D721Med (cell line): ENCODE measurements at places on chromosomes 1 and 21.

DNA sequence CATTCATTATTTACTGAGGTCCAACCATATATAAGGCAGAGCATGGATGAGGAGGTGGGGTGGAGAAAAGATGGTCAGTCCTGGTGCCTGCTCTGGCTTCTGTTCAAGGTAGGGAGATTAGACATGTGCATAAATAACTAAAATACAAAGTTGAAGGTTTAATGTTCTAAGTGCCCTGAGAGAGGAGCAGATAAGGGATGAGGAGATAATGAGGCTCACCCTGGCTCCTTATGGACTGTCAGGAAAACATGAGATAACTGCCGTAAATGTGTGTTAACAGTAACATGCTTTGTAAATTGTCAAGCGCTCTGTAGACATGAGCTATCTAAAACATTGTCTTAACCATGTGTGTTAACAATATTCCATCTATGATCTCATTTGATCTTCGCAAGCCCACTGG, 474.6 kb upstream of the USP24 start:
- DNase-seq: no peak

GRCh38 chr1:8228253-8228652, 89.7 kb upstream of the SLC45A1 start:
- DNase-seq: no peak

DNA sequence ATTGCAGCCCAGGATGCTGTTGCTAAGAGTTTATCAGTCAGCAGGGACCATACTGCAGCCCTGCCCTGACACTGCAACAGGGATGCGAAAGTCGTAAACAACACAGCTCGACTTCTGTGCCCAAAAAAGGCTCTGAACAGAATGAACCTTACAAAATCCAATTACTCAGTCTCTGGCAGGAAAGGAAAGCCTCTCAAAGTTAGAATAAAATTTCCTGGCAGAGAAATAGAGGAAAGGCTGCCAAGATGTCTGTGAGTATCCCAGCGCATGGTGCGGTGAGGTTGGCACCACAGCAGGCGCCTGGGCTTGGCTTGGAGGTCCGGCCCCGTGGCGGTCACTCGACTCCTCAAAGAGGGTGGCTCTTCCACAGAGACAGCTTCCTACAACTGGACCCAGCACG, 185.8 kb downstream of the PCP4 start:
- DNase-seq: no peak

DNA sequence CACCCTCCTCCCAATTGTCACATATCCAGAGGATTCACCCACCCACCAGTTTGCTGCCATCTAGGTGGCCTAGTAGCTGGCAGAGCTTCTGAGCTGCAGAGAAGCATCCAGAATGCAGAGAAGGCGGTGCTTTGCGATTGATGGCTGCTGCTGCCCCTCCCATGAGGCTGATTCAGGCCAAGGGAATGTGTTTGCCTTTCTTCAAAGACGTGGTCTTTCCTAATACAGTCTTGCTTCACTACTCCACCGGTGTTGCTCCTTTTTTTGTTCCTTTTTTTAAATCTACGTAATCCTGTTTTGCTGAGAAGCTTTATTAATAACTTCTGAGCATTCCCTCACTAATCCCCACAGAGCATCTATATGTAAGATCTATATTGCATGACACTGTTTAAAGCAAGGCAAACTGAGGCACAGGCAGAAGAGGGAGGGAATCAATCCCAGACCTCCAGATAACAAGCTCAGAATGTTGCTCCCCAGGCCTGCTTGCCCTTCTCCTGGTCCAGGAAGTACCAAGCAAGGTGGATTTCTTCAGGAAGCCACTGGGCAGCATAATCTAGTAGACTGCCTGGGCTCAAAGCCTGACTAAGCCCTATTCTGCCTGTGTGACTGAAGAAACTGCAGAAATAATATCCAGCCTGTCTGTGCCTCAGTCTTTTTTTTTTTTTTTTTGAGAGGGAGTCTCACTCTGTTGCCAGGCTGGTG, 275.5 kb upstream of the FMN2 start:
- no peak for DNase-seq

- DNase-seq: no peak
Observed at GRCh38 chr1:211126622-211127021, 7.3 kb downstream of the KCNH1 start.

GRCh38 chr1:235077571-235078479, 50.8 kb downstream of the TOMM20 start:
- no peak for DNase-seq

DNA sequence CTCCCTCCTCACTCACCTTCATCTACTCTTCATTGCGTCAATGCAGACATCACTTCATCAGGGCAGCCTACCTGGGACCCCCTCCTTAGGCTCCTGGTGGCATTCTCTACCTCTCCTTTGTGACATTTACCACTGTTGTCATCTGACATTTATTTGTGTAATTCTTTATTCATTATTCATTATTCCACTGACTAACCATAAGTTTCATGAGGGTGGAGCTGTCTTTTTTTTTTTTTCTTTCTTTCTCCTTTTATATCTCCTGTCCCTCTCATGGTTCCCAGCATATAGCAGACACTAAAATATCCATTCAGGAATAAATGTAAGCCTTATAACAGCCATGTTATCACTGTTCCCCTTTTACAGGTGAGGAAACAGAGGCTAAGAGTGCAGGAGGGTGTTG, 126.8 kb downstream of the KAZN start:
- no peak for DNase-seq

DNA sequence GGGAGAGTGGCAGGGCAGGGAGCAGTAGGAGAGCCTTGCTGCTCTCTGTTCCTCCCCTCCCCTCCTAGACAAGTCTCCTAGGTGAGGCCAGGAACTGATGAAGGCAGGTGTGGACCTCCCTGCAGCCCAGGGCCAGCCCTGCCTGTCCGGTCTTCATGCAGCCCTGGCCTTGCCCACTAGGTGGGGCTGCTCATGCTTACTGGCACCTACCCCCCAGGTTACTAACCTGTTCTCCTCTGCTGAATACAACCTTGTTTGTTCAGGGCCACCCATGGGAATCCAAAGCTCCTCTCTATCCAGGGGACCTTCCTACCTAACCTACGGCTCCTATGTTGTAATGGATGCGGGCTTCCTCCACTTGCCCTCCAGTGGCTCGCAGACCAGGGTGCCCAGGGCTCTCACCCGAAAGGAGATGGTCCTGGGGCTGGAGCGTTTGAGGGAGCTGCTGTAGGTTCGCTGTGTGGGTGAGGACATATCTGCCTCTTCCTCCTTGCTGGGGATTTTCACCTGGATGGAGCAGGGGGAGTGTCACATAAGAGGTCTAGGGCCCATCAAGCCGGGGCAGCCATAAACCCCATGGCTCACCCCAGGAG, 7.9 kb upstream of the TNNT2 start:
- DNase-seq: peak; percentile 86

DNA sequence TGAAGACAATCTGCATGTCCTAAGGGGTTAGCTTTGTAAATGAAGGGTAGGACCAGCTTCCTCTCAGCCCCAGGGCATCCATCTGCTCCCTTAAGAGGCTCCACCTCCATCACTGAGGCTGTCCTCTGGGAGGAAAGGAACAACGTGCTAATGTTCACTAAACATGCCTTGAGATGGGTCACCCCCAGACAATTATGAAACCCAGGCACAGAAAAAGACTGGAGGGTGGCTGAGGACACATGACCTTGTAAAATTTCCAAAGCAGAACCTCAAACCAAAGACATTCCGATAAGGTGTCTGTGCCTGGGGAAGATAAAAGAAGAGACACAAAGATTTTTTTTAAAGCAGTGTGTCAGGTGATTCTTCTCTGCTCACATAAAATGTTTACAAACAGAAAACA, 37.6 kb upstream of the ZNF124 start:
- no peak for DNase-seq

- no peak for DNase-seq
Observed at GRCh38 chr1:43143441-43143888, 28.6 kb downstream of the EBNA1BP2 start.

DNA sequence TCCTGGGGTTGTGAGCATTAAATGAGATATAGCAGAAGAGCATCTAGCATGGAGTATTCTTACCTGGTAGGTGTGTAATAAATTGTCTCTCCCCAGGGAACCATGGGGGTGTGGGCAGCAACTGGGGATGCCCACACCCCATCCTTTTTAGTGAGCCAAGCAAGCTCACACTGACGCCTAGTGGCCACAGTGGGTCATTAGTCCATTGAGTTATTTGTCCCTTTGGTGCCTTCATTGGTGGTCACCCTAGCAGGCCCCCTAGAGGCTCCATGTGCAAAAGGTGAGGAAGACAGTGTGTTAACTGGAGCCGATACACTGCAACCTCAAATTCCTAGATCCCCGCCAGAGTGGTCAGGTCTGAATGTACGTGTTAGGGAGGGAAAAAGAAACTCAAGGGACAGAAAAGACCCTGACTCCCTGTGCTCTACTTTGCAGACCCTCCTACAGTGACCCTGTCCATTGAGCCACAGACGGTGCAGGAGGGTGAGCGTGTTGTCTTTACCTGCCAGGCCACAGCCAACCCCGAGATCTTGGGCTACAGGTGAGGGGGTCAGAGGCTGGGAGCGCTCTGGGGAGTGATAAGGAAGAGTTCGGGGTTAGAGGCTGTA, 93.3 kb upstream of the CD1D start:
- DNase-seq: peak; percentile 73

GRCh38 chr1:12619792-12620487, 1.9 kb upstream of the DHRS3 start:
- peak; percentile 40 for DNase-seq

- DNase-seq: no peak
Observed at GRCh38 chr1:38451541-38451993, 405.0 kb upstream of the POU3F1 start.

DNA sequence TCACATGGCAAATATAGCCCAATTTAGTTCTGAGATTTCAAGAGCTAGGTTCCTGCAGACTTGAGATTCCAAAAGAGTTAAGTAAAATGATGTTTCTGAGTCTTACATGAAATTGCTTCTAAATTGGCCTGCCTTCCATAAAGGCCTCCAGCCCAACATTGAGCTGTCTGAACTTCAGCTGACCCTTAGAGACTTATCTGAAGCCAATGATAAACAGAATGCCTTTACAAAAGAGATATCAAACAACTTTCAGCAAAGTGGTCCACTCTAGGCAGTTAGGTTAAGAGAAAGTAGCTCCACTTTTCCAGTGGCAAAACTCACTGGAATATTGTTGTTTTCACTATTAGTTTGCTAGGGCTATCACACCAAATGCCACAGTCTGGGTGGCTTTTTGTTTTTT, 6.3 kb upstream of the RC3H1 start:
- DNase-seq: no peak

- no peak for DNase-seq
Observed at GRCh38 chr1:60345621-60346020, 272.1 kb upstream of the C1orf87 start.

GRCh38 chr21:45464309-45464708, 59.3 kb downstream of the COL18A1 start:
- no peak for DNase-seq

- DNase-seq: no peak
Observed at GRCh38 chr1:229287267-229287666, 16.4 kb downstream of the RAB4A start.

DNA sequence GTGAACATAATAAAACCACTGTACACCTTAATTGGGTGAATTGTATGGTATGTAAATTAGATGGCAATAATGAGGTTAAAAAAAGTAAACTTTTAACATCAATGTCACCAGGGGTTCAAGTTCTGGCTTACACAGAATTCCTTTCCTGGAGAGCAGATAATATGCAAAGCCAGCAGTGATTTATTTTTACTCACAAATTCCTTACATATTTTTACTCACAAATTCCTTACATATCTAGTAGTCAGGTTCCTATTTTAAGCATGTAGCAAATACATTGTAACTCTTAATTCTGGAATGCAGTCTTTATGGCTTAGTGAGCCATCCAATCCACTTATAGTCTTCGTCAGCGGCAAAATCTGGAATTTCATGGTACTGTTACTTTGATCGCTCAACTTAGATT, 1.3 kb upstream of the UBE4B start:
- no peak for DNase-seq

DNA sequence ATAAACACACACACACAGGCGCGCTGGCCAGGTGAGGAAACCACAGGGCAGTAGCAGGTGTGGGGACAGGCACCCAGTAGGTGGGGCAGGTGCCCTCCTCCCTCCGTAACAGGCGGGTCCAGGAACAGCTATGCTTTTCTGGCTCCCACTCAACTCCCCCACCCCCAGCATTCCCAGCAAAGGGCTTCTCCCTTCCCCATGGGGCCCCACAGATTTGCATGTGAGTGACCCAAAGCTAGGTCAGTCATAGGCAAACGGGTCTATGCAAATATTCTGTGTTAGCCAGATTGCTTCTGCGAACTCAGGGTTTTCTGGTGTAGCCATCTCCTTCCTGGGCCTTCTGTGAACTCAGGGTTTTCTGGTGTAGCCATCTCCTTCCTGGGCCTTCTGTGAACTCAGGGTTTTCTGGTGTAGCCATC, 114.2 kb downstream of the SIK1 start:
- no peak for DNase-seq

GRCh38 chr1:18157968-18158367, 50.4 kb downstream of the IGSF21 start:
- DNase-seq: no peak

DNA sequence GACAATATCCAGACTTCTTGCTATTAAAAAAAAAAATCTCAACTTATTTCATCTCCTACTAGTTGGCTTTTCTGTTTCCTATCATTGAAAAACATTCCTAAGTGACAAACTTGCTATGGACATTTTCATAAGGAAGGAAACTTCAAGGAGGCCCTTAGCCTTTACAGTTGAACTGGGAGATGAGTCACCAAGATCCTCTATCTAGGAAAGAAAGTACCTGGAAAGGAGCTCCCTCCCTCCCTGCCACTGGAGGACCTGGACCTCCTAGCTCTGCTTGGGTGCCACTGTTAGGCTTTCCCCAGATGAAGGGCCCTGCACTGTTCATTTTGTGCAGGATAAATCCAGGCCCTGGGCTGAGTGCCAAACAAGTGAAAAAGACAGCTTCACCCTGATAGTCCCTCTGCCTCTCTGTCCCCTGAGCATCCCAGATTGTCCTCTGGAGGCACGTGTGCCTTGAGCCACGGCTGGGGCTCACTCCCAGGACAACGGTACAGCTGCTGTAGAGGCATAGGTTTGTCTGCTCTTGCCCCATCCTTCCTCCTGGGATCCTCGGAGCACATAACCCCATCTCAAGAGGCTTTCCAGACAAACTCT, 40.2 kb upstream of the SOX13 start:
- DNase-seq: no peak

GRCh38 chr21:41802198-41802584, 35.3 kb upstream of the RIPK4 start:
- no peak for DNase-seq

- no peak for DNase-seq
Observed at GRCh38 chr1:41382480-41383090, 21.4 kb downstream of the FOXO6 start.

DNA sequence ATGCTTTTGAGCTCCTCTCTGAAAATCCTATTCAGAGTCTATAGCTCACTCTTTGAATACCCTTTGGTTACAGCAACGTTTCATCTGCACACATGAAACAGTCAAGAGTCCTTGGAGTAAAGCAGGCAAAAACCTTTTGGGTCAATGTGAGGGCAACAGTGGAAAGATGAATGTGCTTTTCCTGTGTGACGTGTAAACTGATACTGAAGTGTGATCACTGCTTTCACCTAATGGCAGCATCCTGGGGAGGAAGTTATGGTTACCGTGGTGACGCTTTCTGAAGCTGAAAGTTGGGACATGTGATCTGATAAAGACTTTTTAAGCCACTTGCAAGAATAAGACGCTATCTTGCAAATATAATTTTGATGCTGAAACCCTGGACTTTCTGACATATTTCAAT, 160.0 kb downstream of the SEC16B start:
- no peak for DNase-seq

- DNase-seq: no peak
Observed at GRCh38 chr1:119225265-119225664, 84.8 kb upstream of the WARS2 start.
